ENCODE measurements at places on chromosomes 6 and 20.

DNA sequence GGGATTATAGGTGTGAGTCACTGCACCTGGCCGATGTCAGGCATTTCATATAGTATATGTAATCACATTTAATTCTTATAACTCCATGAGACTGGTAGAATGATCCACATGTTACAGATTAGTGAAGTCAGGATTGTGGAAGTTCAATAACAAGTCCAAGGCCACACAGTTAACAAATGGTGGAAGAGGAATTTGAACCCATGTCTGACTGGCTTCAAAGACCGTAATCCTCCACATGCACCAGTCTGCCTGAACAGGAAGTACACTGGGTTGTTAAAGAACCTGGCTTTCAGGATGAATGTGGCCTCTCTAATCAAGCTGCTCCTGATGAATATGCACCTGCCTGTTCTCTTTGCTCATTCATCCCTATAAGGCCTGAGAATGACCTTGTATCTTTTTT is 122.0 kb upstream of the HDAC2 start:
- no peak for DNase-seq

GRCh38 chr6:73784726-73785505 is 88.9 kb downstream of the CD109 start:
- no peak for DNase-seq

DNA sequence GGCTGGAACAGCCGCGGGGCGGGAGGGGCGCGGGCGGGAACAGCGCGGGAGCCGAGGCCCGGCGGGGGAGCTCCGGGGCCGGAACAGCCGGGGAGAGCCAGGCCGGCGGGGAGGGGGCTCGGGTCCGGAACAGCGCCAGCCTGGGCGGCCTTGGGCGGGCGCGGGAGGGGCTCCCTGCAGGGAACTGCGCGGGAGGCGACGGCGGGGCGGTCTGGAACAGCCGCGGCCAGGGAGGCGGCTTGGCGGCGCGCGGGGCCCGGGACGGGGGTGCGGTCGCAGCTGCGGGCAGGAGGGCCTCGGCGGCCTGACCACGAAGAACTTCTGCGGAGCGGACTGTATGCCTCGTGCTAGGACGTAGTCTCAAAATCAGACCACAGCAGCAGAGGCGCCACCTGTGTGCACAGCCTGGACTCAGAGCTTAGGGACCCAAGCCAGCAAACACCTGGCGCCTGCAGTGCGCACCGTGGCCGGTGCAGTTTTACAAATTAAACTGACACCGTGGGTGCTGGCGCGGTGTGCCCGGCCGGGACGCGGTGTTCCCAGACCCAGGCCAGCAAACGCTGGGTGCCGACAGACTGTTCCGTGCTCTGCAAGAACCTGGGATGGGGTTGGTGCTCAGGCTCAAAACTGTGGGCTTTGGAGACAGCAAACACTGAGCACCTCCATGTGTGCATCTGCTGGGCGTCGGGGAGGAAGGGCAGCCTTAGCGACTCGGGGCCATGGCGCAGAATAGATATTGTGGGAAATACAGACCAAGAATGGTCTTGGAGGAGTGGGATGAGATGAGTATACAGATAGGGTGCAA is 572 bp downstream of the ZNF341 start:
- DNase-seq: no peak

DNA sequence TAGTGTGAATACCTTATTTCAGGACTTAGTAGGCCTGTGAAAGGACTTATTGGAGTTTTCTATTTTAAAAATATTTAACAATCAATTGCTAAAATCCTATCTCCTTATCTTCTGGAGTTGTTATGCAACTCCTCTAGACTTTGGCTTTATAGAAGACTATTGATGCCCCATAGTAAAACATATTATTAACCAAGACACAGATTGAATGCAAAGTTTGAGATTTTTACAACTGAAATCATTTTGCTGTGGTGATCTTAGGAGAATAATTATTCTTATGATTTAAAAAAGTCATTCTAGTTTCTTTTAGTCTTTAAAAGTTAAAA is 4.5 kb downstream of the HEY2 start:
- DNase-seq: no peak

- DNase-seq: no peak
These were observed 37.2 kb upstream of the TAF8 start for GRCh38 chr6:42013134-42013516.

DNA sequence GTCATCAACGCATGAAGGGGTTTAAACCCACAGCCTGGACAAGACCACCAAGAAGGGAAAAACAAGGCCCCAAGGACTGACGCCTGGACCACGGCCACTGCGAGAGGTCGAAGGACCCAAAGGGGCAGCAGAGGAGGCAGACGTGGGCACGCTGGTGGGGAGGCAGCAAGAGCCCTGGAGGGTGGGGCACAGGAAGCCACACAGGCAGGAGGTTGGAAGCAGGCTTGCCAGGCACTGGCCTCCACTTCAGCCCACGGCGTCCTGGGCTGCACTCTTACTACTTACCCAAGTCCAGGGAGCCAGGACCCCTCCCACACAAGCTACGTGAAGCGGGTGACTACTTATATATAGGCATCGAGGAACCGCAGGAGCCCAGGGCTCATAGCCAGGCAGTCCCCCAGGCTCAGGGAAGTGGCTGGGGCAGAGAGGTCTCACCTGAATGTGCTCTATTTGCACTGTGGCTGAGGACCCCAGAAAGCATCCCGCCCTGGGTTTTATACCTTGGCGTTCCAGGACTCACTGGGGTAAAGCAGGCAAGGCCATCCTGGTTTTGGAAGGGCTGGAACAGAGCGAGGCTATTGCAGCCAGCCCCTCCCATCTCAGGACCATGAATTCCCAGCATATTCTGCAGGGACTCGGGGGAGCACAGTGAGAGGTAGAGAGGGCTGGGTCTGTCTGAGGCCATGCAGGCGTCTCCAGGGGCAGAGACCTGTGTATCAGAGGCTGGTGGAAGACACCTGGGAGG is 113.8 kb upstream of the AFDN start:
- no peak for DNase-seq

DNA sequence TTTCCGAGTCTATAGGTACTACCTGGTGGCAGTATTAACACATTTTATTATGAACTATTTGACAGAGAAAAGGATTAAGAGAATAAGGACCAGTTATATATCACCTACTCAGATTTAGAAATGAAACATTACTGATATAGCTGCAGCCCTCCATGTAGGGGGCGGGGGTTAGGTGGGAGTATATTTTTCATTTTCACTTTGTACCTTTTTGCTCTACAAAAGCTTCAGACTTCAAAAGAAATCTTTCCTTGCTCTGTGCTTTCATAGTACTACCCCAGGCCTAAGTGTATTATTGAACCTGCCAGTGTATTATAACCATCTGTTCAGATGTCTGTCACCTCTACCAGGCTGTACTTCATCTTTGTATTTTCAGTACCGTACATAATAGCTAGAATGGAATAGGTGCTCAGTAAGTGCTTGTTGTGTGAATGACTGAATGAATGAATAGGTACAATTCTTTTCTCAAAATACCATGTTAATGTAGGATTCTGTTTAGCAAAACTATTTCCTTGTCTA is 43.0 kb downstream of the CDKAL1 start:
- DNase-seq: no peak

- DNase-seq: no peak
These were observed 7.6 kb upstream of the MOCS1 start for GRCh38 chr6:39941820-39942219.

DNA sequence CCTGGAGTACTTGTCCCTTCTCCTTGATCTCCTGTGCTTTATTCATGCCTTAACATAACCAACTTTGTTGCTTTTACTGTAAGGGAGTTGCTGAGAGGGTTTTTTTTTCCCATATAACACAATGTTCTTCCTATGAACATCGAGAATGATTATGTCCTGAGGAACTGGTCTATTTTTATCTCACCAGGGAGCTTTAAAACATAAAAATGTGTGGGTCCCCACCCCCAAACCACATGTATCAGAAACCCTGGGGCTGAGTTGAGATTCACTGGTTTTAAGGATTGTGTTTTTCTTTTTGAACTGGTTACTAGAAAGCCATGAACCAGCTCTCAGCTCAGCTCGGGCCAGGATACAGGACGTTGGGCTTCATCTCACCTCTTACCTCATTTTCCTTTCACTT is 118.5 kb upstream of the JAG1 start:
- no peak for DNase-seq

DNA sequence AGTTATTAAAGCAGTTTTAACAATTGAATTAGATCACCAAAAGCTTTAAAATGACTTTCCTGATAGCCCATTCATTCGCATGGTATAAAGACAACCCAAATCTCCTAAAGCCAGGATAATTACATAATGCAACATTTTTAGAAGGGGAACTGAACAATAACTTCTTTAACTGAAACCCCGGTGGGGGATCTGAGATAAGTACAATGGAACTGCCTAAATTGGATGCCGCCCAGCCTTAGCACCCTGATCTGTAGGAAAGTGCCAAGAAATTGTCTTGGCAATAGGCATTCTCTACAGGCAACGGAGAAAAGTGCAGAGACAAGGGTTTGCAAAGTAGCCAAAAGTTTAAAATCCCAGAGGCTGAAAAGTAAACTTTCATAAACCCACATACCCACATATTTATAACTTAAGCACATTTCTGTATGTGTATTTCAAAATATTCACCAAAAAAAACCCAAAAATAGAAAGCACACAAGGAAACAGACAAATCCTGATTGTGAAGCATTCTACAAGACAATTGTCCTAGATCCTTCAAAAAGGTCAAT is 98.8 kb upstream of the BEND6 start:
- no peak for DNase-seq

- no peak for DNase-seq
These were observed 453.6 kb upstream of the FLRT3 start for GRCh38 chr20:14790771-14791620.

- DNase-seq: no peak
These were observed 51.9 kb upstream of the XRN2 start for GRCh38 chr20:21251278-21251677.

GRCh38 chr6:50846852-50847155 is 28.1 kb downstream of the TFAP2B start:
- DNase-seq: no peak

DNA sequence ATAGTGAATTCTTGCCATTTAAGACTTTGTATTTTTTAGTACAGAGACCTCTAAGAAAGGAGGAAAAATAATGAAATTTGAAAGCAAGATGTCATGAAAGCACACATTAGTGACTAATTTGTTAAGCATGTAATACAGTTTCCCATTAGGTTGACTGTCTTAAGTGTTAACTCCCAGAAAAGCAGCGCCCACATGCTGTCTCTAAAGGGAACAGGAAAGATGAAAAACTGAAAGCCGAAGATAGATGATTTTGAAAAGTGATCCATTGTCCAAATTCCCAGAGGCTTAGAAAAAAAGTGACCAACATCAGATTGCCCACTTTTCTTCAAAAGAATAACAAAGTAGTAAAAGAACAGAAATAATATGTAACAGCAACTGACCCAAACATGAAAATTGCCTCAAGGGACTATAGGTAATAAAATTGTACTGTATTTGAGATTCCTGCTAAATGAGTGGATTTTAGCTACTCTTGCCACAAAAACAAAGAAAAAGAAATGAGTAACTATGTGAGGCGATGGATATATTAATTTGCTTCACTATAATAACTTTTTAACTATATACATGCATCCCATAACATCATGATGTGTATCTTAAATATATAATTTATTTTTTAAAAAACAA is 83.2 kb upstream of the OGFRL1 start:
- DNase-seq: no peak

DNA sequence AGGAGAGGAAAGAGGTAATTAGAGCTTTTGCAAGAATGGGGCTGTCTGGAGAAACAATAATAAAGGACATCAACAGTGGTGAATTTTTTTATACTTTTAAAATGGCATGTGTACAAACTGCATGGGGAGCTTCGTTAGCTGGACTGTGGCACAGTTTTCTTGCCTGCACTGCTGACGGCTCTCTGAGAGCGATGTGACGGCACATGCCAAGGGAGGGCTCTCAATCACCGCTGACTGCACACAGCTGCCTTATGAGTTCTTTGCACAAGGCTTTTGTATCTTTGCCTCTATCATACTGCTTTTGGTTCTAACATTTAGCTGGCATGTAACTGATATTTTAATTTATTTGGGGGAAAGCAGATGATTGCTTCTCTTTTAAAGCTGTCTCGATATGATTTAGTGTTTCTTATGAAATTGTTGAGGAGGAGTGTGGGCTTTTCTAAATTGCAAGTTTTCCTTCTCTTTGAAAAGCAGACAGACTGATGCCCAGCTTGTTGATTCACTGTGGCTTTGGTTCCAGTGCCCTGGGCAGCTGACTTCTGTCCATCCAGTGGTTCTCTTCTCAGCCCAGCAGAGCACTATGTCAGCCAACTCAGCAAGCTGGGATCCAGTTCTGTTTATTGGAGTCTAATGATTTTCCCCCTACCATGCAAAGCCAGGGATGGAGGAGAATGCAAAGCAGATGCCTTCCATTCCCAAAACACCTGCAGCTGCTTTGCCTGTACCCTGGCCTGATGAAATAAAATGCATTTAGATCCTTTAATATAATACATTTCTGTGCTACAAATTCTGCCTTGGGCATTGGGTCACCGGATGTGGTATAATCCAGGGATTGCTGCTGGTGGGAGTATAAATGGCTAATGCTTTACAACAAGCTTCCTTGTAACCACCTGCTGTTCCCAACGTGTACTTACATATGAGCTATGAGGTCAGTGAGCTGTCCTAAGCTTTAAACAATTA is 323.9 kb downstream of the ZFAND3 start:
- no peak for DNase-seq

DNA sequence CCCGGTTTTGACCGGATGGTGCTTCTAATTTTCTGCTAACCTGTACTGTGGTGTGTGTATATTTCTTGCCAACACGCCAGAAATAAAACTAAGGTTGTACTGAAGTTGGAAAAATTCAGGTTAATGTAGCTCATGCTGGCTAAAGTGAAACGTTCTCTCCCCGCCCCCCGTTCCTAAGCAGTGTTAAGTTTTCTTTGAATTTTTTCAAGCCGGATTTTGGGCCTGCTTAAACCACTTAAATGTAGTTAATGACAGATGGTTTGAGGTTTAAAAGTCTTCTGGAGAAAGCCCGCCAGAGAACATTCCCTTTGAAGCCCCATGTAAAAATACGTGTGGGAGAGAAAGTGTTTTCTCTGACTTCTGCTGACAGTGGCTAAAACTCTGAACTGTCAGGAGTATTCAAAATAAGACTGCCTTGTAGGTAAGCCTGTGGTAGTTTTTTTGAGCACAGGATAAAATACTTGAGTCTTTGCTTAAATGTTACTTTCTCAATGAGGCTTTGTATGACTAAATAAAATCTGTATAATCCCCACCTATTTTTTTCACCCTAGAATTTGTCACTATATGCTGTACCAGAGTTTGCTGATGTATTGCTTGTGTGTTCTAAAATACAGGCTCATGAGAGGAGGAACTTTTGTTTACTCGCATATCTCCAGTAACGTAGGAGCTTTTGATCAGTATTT is 101.3 kb downstream of the OR2B2 start:
- no peak for DNase-seq

- DNase-seq: no peak
These were observed 273.5 kb downstream of the COL12A1 start for GRCh38 chr6:74932232-74932888.

- DNase-seq: no peak
These were observed 35.3 kb upstream of the EZR start for GRCh38 chr6:158854214-158855101.

GRCh38 chr20:5919626-5920544 is 30.4 kb downstream of the TRMT6 start:
- DNase-seq: no peak

GRCh38 chr6:9455864-9456658 is 958.8 kb downstream of the TFAP2A start:
- no peak for DNase-seq

GRCh38 chr20:59947376-59947775 is 7.2 kb downstream of the FAM217B start:
- DNase-seq: no peak

Measured in naive B cell (primary cell).